Activated B cell treated with CpG ODN at 0.5 μM for 24 hours (primary cell): ENCODE measurements at places on chromosomes 7 and 10.

GRCh38 chr7:29926741-29927140 is 62.9 kb downstream of the SCRN1 start:
- DNase-seq = no peak
- H3K36me3 ChIP-seq = peaks cover 72% of the 10 kb centered on the region
- no peaks in the 10 kb centered on the region for H3K4me1 ChIP-seq
- no peak overlapping the region for H3K27ac ChIP-seq
- H3K4me3 ChIP-seq = no peak overlapping the region

DNA sequence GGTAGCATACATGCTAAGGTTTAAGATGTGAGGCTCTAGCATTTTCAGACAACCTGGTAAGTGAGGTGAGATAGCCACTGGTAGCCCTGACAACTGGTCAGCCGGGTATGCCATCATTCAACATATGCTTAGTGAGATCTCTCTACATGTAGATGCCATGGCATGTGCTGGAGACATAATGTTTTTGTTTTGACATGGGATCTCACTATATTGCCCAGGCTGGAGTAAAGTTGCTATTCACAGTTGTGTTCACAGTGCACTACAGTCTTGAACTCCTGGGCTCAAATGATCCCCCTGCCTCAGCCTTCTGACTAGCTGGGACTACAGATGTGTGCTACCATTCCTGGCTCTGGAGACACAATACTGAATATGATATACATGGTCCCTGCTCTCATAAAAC is 437.3 kb downstream of the SORCS1 start:
- H3K27ac ChIP-seq = no peak overlapping the region
- no peaks in the 10 kb centered on the region for H3K4me1 ChIP-seq
- H3K36me3 ChIP-seq = no peaks in the 10 kb centered on the region

- no peak overlapping the region for H3K4me3 ChIP-seq
- H3K4me1 ChIP-seq = no peaks in the 10 kb centered on the region
- H3K27me3 ChIP-seq = no peaks in the 10 kb centered on the region
- peaks cover 5% of the 10 kb centered on the region for H3K36me3 ChIP-seq
- H3K27ac ChIP-seq = no peak overlapping the region
Observed at GRCh38 chr7:2444476-2444875, 31.7 kb downstream of the GRIFIN start.

GRCh38 chr7:142800699-142801260 is 30.0 kb downstream of the PRSS2 start:
- peak overlapping the region; percentile 99 for H3K27ac ChIP-seq

DNA sequence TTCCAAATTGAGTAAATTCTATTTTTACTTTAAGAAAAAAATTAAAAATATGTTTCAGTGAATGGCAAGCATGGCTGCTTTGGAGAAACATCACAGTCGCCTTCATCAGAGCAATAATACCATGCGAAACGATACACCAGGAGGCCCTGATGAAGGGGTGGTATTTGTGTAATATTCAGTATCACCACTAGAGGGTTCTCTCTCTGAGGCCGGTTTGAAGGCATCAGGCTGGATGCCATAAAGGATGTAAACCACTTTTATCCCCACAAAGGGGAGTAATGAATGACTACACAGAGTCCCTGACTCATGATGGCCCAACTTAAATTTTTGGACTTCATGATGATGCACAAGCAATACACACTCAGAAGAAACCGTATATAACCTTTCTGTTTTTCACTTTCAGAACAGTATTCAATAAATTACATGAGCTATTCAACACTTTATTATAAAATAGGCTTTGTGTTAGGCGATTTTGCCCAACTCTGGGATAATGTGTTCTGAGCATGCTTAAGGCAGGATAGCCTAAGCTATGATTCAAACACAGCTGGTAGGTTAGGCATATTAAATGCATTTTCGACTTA is 95.5 kb downstream of the PPP1R17 start:
- H3K36me3 ChIP-seq = no peaks in the 10 kb centered on the region
- H3K4me1 ChIP-seq = no peaks in the 10 kb centered on the region
- no peak overlapping the region for H3K27ac ChIP-seq
- DNase-seq = no peak
- H3K27me3 ChIP-seq = no peaks in the 10 kb centered on the region

GRCh38 chr7:107742678-107743566 is 1.0 kb upstream of the CBLL1 start:
- peak overlapping the region; percentile 99 for H3K27ac ChIP-seq
- H3K36me3 ChIP-seq = peaks cover 22% of the 10 kb centered on the region
- peak; percentile 64 for DNase-seq
- peak overlapping the region; percentile 96 for H3K4me3 ChIP-seq

DNA sequence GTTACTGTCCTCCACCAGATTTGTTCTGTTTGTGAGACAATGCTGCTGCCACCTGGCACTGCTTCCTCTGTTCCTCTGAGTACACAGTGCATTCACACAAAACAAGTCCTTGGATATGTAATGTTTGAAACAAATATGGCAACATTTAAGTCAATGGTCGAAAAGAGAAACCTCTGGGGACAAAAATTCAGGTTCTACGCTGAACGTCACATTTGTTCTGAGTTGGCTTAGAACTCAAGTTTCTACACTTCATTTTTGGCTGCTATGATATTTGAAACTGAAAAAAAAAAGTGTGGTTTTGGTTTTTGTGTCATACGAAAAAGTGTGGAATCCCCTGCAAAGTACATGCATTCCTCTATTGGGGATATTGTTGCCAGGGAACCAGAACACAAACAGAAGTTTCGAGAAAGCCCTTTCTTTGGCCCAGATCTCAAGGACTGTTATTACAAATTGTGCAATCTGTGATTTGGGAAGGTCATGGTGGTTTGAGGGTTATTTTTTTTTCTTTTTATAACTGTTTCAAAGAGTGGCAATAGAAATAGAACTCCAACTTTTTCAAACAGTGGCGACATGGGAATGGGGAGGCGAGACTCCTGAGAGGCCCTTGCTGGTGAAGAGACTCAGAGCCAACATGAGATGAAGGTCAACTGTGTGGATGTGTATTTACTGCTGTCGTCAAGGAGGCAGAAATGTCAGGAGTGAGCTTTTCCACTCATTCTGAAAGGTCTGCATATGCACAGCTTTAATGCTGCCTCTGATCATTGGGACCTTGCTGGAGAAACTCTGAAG is 127.5 kb downstream of the CUBN start:
- no peak overlapping the region for H3K4me3 ChIP-seq
- H3K4me1 ChIP-seq = no peaks in the 10 kb centered on the region
- peaks cover 7% of the 10 kb centered on the region for H3K27me3 ChIP-seq
- H3K27ac ChIP-seq = no peak overlapping the region
- no peak for DNase-seq
- no peaks in the 10 kb centered on the region for H3K36me3 ChIP-seq

DNA sequence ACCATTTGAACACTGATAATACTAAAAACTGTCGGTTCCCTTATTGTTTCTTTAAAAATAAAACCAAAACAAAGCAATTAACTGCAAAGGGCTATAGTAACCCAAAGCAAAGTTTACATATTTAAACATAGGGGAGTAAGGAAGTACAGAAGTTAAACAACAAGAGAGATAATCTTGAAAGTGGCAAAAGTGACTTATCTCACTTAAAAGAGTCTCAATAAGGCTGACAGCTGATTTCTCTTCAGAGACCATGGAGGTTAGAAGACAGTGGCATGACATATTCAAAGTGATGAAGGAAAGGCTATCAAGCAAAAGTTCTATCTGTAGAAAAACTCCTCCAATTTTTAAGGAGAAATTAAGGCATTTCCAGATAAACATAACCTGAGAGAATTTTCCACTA is 233.5 kb upstream of the HDAC9 start:
- no peak overlapping the region for H3K4me3 ChIP-seq
- no peaks in the 10 kb centered on the region for H3K36me3 ChIP-seq
- H3K4me1 ChIP-seq = no peaks in the 10 kb centered on the region
- H3K27me3 ChIP-seq = no peaks in the 10 kb centered on the region
- H3K27ac ChIP-seq = no peak overlapping the region

DNA sequence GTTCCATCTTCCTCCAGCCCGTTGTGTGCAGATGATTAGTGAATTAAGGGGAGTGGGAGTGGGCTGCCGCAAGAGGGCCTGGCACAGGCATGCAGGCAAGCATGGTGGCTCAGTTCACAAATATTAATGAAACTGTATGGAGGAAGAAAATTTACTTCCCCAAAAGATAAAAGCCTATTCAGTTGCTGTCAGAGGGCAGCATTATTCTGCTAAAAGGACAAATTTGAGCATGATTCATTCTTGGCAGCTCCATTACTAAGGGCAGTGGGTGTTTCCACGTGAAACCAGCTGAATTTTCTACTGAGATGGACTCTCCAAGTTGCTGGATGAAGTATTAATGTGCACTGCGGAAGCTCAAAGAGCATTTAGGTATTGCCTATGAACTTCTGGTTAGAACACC is 90.9 kb upstream of the WDR11 start:
- no peak overlapping the region for H3K27ac ChIP-seq
- no peaks in the 10 kb centered on the region for H3K36me3 ChIP-seq
- no peak for DNase-seq
- H3K27me3 ChIP-seq = peaks cover 13% of the 10 kb centered on the region
- no peak overlapping the region for H3K4me3 ChIP-seq
- H3K4me1 ChIP-seq = no peaks in the 10 kb centered on the region

- H3K27me3 ChIP-seq = peaks cover 14% of the 10 kb centered on the region
- H3K4me3 ChIP-seq = no peak overlapping the region
- H3K27ac ChIP-seq = no peak overlapping the region
Observed at GRCh38 chr10:104300002-104300735, 31.2 kb downstream of the GSTO2 start.

DNA sequence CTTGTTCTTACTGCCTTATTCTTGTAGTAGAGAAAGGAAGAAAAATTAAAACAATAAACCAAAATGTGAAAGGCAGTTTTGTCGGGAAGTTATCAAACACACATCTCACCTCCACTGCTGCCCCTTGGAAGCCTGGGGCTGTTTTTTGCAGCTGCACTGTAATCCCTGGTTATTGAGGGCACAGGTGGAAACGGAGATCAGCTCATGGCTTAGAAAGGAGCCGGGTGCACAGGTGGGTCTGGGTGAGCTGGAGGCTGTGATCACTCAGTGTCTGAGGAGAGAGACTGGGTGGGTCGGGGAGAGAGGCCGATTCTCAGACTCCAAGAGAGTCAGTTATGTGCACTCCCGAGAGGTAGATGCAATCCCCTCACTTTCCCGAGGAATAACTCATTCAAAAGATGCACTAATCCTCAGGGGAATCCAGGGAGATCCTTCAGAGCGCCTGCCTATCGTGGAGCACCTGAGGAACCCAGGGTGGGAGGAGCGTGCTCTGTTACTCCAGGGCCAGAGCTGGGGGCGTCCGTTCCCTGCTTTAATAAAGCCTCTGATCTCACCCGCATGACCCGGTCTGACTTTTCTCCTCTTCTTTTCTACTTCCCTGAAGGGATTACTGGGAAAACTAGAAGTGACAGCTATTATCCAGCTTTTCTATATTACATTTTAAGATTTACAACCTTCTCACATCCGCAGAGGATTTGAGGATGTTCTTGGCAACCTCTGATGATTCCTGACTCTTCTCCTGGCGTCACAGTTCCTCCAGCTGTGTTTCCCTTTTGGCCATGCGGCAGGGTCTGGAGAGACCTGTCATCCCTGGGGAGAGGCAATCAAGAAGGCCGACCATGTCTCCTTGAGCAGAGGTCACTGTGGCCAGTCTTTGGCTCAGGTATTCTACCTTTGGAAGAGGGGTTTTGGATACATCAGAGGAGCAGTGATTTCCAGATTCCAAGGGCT is 82.1 kb downstream of the CAMK1D start:
- no peak overlapping the region for H3K27ac ChIP-seq
- H3K27me3 ChIP-seq = no peaks in the 10 kb centered on the region
- no peak overlapping the region for H3K4me3 ChIP-seq
- H3K36me3 ChIP-seq = peaks cover 37% of the 10 kb centered on the region
- H3K4me1 ChIP-seq = peaks cover 47% of the 10 kb centered on the region

GRCh38 chr7:22151901-22152300 is 205.1 kb downstream of the RAPGEF5 start:
- H3K4me3 ChIP-seq = no peak overlapping the region
- no peaks in the 10 kb centered on the region for H3K27me3 ChIP-seq
- no peak for DNase-seq
- no peak overlapping the region for H3K27ac ChIP-seq

DNA sequence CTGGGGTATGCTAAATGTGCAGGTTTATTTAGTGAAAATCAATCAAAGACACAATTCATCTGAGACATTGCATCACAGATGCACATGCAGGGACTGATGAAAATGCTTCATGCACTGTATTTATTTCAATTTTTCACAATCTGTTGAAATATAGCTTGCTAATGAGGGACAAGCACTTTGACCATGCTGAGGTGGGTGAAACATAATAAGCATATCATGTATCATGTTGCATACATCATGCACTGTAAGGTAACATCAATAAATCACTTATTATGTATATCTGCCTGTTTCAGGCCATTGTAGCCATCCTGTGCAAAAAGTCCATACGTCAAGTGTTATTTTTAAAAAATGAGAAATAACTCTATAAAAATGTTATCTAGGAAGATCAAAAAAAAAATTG is 426.9 kb upstream of the PCDH15 start:
- no peaks in the 10 kb centered on the region for H3K27me3 ChIP-seq
- DNase-seq = no peak

DNA sequence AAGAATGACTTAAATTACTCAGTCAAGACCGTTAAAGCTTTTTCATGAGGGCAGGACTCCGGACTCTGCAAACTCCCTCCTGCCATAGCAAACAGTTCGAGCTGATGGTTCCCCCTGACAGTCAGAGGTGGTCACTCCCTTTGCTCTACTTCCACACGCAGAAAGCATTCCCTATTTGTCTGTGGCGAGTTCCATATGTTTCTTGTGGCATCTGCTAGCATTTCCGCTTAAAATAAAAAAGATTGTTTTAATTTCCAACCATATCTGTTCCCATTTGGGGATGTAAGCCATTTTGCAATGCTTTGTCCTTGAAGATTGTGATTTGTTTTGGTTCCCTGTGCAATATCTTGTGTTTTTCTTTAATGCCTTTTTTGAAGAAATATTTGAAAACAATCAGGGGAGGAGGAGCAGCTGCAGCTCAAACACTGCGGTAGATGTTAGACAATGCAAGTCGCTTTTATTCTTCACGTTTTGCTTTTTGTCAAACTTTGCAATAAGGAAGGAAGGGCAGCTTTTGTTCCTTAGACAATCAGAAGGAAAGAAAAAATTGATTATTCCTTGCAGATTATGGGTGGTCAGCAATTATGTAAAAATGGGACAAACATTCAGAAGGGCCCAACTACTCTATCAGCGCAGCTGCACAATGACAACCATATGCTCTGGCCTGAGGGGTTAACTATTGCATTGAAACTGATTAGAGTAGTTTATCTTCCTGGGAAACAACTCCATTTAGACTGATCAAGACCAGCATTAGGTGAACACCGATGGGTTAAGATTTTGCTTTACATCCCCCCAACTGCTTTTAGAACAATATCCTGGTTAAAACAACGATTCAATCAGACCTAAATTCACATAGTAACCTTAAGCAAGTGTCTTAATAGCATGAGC is 425.8 kb upstream of the NRP1 start:
- DNase-seq = no peak
- H3K4me1 ChIP-seq = no peaks in the 10 kb centered on the region
- no peaks in the 10 kb centered on the region for H3K36me3 ChIP-seq
- H3K27ac ChIP-seq = no peak overlapping the region

- H3K27ac ChIP-seq = no peak overlapping the region
- no peaks in the 10 kb centered on the region for H3K27me3 ChIP-seq
- no peak overlapping the region for H3K4me3 ChIP-seq
- H3K36me3 ChIP-seq = no peaks in the 10 kb centered on the region
- H3K4me1 ChIP-seq = no peaks in the 10 kb centered on the region
Observed at GRCh38 chr7:15489383-15489782, 72.4 kb downstream of the AGMO start.

GRCh38 chr10:48231699-48232315 is 42.7 kb downstream of the FRMPD2 start:
- no peak for DNase-seq
- no peaks in the 10 kb centered on the region for H3K4me1 ChIP-seq
- H3K27me3 ChIP-seq = peaks cover 20% of the 10 kb centered on the region
- no peak overlapping the region for H3K27ac ChIP-seq
